ENCODE measurements at places on chromosomes 2 and 18.

GRCh38 chr2:1518867-1519530 is 105.7 kb downstream of the TPO start:
- DNase-seq = no peak

DNA sequence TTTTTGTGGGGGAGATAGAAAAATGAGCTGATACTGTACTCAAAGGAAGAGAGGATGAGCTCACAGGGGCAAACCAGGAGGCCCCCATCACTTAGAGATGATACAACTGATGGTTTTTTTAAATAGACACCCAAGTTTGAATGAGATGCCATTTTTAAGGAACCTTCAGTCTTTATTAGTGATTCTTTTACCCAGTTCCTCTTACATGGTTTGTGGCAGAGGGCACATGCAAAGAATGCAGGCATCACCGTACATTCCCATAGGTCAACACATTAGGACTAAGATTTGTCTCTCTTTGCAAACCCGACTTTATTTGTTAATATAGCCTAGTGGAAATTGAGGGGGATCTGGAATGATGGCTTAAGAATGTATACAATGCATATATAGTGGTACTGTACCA is 250.9 kb downstream of the ASXL3 start:
- DNase-seq = no peak

- DNase-seq = no peak
Measured at GRCh38 chr2:42342061-42342794, 18.8 kb downstream of the COX7A2L start.

- no peak for DNase-seq
Measured at GRCh38 chr2:199710551-199710950, 140.4 kb downstream of the FTCDNL1 start.
